ENCODE measurements at places on chromosomes 2 and 18. TPM values are rescaled to one million over a fixed set of nuclear protein-coding genes. Genes with fewer than 3 reads are reported as not detected.
A peak's percentile ranks its signal among the peaks of the same experiment; 100 is the strongest.

- peak; percentile 39 for DNase-seq
Observed at GRCh38 chr2:239122421-239123110, 274.7 kb downstream of the TWIST2 start.

CD207 gene
- 0.13 TPM for total RNA-seq

DNA sequence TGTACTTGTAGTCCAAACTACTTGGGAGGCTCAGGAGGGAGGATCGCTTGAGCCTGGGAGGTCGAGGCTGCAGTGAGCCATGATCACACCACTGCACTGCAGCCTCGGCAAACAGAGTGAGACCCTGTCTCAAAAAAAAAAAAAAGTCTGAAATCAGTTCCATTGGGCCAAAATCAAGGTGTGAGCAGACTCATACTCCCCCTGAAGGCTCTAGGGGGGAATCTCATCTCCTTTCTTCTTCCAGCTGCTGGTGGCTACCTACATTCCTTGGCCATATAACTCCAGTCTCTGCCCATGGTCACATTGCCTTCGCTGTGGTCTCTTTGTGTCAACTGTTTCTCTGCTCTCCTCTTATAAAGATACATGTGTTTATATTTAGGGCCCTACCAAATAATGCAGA lies 234.0 kb downstream of the LRRTM1 start:
- no peak for DNase-seq

GRCh38 chr2:172615727-172616261 lies 59.9 kb downstream of the PDK1 start:
- no peak for DNase-seq

PRKAG3 gene
- 19.3 TPM for total RNA-seq

- DNase-seq, result peak; percentile 55
Observed at GRCh38 chr2:43222475-43223309, 3.7 kb downstream of the ZFP36L2 start.

DNA sequence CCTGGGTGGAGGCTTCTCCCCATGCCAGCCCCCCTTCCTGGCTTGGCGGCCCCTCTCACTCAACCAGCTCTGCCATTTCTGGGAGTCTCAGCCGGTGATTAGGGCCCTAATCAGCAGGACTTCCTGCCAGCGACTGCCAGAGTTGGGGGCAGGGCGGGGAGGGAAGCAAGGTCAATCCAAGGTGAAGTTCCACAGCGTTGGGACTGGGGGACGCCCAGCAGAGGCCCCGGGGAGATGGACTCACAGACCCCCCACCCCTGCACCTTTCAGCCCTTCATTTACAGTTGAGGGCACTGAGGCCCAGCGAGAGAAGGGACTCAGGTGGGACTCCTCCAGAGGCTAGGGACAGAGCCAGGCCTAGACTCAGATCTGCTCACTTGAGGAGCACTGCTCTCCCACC lies 65.3 kb downstream of the TNS1 start:
- DNase-seq, result no peak

- no peak for DNase-seq
Observed at GRCh38 chr2:206701952-206702605, 16.1 kb downstream of the DYTN start.

SERPINB8 gene
- total RNA-seq, result 0.93 TPM

DNA sequence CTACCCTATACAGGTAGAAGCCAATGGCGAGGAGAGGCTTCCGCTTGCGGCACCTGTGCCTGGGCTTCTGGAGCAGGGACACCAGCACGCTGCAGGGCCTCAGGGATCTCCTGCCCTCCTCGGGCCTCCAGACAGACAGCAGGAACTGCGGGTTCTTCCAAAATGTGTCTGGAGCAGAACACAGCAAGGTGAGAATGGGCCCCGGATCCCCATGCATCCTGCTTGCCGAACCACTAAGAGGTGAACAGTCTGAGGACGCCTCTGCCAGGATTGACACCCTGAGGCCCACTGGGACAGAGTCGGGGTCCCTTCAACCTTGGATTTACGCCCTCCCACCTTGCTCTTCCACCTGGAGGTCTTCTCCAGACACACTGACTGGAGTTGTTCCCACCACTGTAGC lies 25.4 kb downstream of the CAPN14 start:
- no peak for DNase-seq

- DNase-seq, result no peak
Observed at GRCh38 chr18:47975105-47975504, 44.6 kb upstream of the SMAD2 start.

GRCh38 chr2:152518641-152519580 lies 183.9 kb downstream of the FMNL2 start:
- no peak for DNase-seq
